ENCODE measurements at places on chromosomes 4 and X.

GRCh38 chr4:44985152-44985551 lies 258.8 kb upstream of the GNPDA2 start:
- DNase-seq = no peak

- no peak for DNase-seq
Observed at GRCh38 chr4:101411926-101412325, 64.6 kb upstream of the PPP3CA start.

- DNase-seq = no peak
Observed at GRCh38 chrX:69255441-69256290, 90.4 kb upstream of the PJA1 start.

- no peak for DNase-seq
Observed at GRCh38 chr4:162164906-162165510, 1.2 kb upstream of the FSTL5 start.

GRCh38 chr4:77473509-77473908 lies 132.1 kb upstream of the CXCL13 start:
- DNase-seq = peak; percentile 50

DNA sequence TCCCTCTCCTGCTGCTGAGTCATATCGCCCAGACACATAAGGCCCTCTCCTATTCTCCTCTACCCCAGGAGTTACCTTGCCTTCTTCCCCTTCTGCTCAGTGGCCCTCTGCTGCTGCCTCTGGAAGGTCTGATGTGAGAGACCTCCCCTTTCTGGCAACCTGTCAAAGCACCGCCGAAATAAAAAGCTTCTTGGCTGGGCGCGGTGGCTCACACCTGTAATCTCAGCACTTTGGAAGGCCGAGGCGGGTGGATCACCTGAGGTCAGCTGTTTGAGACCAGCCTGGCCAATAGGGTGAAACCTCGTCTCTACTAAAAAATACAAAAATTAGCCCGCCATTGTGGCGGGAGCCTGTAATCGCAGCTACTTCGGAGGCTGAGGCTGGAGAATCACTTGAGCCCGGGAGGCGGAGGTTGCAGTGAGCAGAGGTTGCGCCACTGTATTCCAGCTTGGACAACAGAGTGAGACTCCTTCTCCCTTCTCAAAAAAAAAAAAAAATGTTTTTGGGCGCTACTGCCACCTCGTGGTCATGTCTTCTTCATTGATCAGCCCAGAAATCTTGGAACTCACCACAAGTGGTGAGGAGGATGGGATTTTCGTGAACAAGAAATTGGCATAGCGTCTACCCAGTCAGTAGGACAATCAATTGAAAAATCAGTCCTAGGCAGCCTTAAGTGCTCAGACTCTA lies 8.6 kb upstream of the ZXDA start:
- DNase-seq = peak; percentile 74

- no peak for DNase-seq
Observed at GRCh38 chr4:36039026-36039425, 205.3 kb downstream of the ARAP2 start.

DNA sequence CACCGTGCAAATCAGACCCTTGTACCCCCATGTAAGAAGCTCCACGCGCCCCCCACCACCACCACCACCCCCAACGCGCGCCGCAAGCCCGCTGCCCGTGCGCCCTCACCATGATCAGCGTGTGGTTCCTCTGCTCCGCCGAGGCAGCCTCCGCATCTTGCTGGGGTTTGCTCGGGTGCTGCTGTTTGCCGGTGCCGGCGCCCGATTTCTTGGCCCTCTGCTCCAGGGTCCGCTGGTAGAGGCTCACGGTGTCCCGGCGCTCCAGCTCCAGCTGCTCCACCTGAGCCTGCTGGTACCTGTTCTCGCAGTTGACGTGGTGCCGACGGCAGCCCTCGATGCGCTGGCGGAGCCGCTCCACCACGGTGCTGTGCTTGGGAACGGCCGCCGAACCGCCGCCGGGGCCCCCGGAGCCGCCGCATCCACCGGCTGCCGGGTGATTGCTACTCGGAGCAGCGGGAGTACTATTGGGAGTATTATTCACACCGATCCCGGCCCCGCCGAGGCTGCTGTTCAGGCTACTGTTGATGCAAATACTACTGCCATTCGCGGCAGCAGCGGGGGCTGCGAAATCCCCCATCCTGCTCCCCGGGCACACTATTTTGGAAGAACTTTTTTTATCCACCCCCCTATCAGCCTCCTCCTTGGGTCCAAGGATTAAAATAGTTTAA lies 1.1 kb downstream of the MAML3 start:
- peak; percentile 54 for DNase-seq

GRCh38 chr4:83221897-83222441 lies 62.6 kb downstream of the COQ2 start:
- no peak for DNase-seq

- DNase-seq = peak; percentile 94
Observed at GRCh38 chrX:154526901-154527675, 11.1 kb upstream of the FAM3A start.

GRCh38 chr4:24477919-24478318 lies 106.4 kb downstream of the DHX15 start:
- no peak for DNase-seq

GRCh38 chrX:40175511-40176350 lies 78.0 kb upstream of the BCOR start:
- peak; percentile 95 for DNase-seq

- peak; percentile 14 for DNase-seq
Observed at GRCh38 chr4:118113220-118113619, 78.9 kb downstream of the NDST3 start.

- DNase-seq = no peak
Observed at GRCh38 chr4:132797856-132798255, 351.2 kb upstream of the PCDH10 start.

GRCh38 chrX:129262912-129263311 lies 260.4 kb downstream of the SMARCA1 start:
- DNase-seq = no peak

DNA sequence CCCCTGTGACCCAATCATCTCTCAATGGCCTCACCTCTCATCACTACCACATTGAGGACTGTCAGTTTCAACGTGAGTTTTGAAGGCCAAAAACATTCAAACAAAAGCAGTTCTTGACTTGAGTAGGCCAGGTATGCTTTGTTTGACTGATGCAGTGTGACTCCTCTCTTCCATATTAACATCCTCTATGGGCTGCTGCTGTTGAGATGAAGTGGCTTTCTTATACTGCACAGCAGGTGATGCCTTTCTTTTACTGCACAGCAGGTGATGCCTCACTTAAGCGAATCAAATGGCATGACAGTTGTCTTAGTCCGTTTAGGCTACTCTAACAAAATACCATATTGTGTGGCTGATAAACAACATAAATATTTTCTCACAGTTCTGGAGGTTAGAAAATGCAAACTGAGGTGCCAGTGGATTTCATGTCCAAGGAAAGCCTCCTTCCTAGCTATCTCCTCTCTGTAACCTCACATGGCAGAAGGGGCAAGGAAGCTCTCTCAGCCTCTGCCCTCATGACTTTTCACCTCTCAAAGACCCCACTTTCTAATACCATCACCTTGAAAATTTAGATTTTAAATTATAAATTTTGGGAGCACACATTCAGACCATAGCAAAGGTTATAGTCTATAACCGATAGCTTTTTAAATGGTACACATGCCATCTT lies 2267.9 kb upstream of the AGA start:
- no peak for DNase-seq

- peak; percentile 74 for DNase-seq
Observed at GRCh38 chrX:2498781-2499302, 1.9 kb downstream of the DHRSX start.

GRCh38 chrX:45710081-45710801 lies 509.6 kb upstream of the DIPK2B start:
- peak; percentile 5 for DNase-seq

DNA sequence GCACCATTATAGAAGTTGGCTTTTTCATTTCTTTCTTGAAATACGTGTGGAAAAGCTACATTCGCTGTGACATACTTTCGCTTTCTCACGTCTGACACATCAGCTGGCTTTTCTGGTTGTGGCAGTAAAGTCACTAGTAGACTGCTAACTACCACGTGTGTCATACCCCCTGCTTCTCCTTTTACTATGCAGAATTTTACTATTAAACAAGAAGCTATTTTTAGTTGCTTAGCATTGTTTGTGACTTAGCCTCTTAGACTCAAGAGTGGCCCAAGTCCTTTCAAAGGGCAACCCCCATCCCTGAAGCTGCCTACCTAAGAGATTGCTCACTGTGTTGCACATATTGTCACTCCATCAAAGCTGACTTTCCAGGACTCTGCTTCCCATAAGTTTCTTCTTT lies 2.1 kb upstream of the IL2 start:
- DNase-seq = no peak

DNA sequence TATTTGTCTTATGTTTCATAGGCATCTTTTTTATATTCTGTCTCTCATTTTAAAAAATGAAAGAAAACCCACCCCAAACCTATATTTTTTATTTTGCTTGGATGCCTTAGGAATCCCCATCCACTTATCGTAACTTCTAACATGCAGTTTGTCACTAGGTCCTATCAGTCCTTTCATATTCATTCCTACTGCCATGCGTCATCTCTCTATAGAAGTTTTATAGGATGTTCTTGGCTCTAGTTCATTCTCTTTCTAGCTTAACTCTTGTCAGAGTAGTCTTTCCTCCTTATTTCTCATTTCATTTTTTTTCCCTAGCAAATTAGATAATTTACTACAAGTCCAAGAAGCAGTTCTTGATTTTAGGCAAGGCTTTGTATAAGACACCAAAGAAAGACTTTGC lies 92.7 kb downstream of the LARP1B start:
- no peak for DNase-seq

- DNase-seq = no peak
Observed at GRCh38 chr4:142130666-142131065, 494.3 kb downstream of the IL15 start.

GRCh38 chr4:107600436-107600835 lies 119.6 kb downstream of the PAPSS1 start:
- no peak for DNase-seq

DNA sequence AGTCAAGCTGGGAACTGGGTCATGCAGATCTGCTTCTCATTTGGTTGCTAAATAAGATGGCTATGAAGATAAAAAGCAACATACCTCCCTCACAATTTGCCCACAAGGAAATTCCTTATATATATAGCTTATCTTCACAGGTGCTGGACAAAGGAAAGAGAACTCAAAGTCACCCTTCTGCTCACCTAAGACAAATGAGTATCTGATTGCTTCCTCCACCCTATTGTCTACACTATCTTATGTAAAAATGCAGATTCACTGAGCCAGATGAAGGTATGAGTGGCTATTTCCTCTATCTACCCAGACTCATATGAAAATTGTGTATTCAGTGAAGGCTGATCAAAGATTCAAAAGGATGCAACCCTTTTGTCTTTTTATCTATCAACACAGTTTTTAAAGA lies 50.8 kb downstream of the CHM start:
- DNase-seq = no peak

GRCh38 chr4:68572653-68573170 lies 3.4 kb downstream of the UGT2B17 start:
- DNase-seq = no peak

GRCh38 chr4:114921790-114922591 lies 191.4 kb downstream of the NDST4 start:
- peak; percentile 5 for DNase-seq

DNA sequence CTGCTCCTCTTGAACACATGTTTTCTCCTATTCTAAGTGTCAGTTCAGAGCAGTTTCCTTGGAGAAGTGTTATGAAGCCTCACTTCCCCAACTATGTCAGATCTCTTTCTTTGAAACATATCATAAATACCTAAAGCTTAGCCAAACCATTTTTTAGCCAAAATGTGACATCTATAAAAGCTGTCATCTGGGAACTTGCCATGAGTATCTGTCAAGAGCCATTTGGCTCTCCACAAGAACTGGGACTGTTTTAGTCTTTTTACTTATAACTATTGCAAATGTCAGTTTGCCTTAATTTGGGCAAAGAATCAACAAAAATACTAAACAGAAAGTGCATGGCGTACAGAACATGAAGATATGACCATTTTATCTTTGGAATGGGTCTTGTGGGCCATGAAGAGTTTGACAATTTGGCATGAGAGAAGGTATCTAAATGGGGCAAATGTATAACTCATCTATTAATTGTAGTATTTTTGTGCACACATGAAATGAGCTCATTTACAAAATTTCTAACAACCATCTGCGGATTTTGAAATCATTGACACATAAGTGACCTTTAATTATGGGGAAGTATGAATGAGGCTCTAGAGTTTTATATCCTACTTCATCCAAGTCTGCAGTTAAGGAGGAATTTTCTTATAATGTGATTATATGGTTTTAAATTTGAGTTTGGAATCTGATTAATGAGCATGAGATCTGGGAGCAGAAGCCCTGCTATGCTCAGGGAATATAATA lies 129.1 kb upstream of the PACRGL start:
- DNase-seq = no peak

DNA sequence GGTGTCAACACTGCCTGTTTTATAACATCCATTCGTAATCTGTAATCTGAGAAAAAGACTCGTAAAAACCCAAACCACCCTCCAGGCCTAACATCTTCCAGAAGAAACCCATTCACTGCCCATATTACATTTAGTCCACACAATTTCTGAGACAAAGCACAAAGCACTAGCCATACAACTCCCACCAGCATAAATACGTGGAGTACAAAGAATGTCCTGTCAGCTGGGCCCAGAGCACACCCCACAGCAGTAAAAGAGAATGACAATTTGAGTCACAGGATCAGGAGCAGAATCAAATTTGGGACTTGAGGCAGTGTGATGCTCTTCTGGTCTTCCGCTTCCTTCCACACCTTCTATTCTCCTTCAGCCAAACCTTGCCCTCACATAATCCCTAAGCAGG lies 6.8 kb downstream of the MECP2 start:
- DNase-seq = no peak

DNA sequence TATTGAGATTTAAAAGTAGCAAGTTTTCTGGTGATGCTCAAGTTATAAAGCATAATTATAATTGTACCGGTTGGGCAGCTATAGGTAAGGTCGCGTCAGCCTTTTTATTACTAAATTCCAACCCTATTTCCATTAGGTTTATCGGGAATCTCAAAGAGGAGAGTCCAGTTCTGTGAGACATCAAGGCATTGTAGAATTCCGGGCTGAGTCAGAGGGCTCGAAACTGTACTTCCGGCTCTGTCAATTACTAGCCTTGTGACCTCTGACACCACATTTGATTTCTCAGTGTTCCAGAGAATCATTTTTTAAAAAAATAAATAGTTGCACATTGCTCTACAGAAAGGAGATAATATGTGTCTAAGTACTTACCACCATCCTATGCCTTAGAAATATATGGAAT lies 4.3 kb downstream of the IL1RAPL1 start:
- DNase-seq = no peak

- DNase-seq = no peak
Observed at GRCh38 chr4:101693842-101694398, 96.6 kb upstream of the BANK1 start.

- no peak for DNase-seq
Observed at GRCh38 chr4:108693211-108693610, 42.8 kb downstream of the OSTC start.

GRCh38 chr4:132169660-132170059 lies 979.4 kb upstream of the PCDH10 start:
- DNase-seq = no peak

- no peak for DNase-seq
Observed at GRCh38 chr4:2359591-2360395, 58.7 kb downstream of the ZFYVE28 start.

DNA sequence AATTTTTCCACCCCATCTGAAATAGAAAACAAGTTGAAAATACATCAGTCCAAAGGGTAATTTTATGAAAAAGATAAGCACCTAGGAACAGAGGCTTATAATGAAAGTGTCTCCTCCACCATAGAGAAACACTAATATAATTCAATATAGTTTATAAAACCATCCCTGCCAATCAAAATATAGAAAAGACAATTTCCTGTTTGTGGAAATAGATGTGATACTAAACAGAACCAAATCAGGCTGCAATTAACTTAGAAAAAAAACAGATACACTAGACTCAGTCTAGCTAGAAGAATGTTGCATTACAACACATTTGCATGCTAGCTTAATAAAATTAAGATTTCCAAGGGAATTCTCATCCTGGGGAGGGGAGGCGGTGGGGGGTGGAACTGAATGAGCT lies 68.2 kb downstream of the ENOX2 start:
- DNase-seq = no peak

Measured in KBM-7 (cell line).